ENCODE measurements at places on chromosomes 3 and 15.

GRCh38 chr15:77342807-77343206 is 77.1 kb downstream of the PEAK1 start:
- no peak for DNase-seq

- DNase-seq = no peak
Measured at GRCh38 chr3:75220932-75221331, 443.2 kb upstream of the FRG2C start.

GRCh38 chr15:29913528-29914135 is 91.4 kb upstream of the TJP1 start:
- no peak for DNase-seq

DNA sequence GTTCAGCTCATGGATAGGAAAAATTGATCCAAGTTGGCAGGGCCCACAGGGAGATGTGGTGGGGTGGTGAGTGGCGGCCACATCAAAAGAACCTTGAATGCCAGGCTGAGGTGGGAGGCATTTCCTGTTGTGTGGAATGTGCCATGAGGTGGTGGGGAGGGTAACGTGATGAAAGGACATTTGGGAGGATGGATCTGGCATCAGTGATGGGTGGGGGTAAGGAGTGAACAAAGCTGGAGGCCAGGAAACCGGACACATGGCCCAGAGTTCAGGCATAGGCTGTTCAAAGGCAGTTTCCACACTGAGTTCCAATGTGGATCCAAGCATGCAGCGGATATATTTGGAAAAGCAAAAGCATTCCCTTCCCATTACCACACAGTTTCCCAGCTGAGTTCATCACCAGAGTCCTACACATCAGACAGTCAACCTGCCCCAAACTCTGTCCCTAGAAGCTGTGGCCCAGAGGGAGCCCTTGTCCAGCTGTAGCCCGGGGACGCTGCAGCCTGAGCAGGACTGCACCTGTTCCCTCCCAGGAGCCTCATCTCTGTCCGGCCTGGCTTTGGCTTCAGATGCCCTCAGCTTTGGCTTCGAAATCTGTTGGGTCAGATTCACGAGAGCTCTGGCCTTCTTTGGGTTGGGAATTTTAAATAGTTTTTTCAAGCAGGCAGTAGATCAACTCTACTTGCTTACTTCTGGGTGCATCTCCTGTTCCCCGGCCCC is 37.8 kb upstream of the GOLGA6B start:
- DNase-seq = no peak

GRCh38 chr3:5974630-5975322 is 787.3 kb downstream of the EDEM1 start:
- DNase-seq = no peak

GRCh38 chr15:51754267-51754666 is 2.9 kb downstream of the TMOD2 start:
- DNase-seq = no peak

GRCh38 chr3:16936233-16936632 is 51.5 kb downstream of the PLCL2 start:
- DNase-seq = no peak

DNA sequence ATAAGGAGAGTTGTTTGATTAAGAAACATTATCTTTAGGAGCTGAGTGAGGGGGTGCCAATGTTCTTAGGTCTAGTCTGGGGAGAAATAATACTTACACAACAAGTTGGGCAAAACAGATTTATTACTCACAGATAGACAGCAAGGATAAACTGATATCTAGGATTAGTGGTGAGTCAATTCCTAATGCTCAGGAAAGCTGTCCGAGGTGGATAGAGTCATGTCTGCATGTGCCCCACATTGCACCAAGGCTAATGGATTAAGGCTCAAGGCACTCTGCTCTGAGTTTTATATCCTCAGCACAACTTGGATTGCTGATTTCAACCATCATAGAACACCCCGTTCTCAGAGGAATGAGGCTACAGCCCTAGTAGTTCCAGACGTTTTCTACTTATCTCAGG is 1042.3 kb downstream of the OTOL1 start:
- no peak for DNase-seq

DNA sequence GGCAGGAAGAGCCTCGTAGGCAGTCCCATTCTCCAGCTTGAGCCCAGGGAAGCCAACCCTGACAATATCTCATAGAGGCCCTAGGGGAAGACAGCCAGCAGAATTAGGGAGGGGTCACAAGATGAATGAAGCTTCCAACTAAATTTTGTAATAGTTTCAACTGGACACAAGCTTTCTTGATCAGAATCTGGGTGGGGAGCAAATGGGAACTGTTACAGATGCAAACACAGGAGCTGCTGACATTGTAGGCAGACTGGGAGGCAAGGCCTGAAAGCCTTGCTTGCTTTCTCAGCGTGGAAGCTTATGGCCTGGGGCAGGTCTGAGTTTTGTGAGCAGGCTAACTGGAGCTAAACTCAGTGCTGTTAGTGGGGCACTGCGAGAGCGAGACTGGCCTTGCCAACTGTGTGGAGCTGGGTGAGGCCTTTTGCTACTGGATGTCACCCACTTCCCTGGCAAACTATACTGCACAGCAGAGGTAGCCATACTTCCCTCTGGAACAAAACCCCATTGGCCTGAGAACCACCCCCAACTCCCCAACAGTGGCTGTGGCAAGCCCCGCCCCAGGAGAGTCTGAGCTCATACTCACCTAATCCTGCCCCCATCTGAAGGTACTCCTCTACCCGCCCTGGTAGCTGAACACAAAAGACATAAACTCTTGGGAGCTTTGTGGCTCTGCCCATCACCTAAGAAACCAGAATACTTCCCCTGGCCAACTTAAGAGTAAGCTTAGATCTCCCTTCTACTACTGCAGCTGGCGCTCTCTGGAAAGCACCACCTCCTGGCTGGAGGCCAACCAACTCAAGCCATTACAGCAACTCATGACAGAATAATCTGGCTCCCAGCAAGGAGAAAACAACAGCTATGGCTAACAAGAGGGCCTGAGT is 42.9 kb downstream of the CFAP20DC start:
- DNase-seq = no peak

DNA sequence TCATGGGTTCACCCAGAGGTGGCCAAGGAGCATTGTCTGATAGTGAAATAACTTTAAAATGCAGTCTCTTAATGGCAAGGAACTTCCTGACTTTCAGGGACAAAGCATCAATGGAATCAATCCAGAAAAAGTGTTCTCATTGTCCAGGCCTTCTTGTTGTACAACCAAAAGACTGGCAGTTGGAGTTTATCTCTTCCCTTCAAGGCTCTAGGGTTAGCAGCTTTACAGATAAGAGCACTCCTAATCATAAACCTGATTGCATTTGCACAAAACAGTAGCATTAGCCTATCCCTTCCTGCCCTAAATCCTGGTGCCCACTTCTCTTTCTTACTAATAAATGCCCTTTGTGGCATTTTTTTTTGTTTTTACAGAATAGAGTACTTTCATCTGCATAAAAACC is 43.3 kb upstream of the VIPR1 start:
- DNase-seq = no peak

GRCh38 chr3:119085070-119085439 is 50.4 kb upstream of the IGSF11 start:
- no peak for DNase-seq

DNA sequence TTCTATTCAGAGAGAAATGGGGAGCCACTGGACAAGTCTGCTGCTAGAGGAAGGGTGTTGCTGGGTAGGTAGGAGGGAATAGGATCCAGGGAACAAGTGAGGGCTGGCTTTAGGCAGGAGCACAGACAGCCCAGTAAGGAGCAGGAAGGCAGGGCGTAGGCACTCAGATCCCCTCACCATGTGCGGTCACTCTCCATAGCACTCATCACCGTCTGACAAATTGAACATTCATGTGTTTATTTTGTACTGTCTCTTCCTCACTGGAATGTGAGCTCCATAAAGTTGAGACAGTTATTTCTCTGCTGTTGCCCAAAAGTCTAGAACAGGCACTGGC is 24.2 kb upstream of the LRRC34 start:
- DNase-seq = no peak

DNA sequence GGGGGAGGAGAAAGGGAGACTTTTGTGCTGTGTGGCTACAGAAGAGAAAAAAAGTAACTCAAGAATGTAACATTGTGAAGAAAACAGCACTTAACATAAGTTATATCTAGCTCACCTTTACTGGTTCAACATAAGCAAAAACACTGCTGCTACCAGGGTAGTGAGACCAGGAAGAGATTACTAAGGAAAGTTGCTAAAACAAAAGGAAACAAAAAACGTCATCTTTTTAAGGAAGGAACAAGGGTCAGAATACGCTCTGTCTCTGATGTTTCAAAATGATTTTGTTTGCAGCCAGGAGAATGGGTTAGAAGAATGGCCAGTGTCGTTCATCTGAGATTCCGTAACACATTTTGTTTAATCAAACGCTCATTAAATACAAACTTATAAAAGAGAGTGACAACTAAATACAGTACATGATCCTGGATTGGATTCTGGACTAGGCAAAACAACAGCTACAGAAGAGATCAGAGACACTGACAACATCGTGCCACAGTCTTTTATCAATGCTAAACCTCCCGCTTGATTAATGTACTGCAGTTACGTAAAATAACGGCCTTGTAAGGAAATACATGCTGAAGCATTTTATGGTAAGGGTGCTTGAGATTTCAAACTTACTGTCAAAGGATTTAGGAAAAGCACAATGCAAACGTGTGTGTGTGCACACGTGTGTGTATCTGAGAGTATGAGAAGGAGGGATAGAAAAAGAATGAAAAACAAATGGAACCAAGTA is 67.7 kb downstream of the FOXP1 start:
- no peak for DNase-seq

- no peak for DNase-seq
Measured at GRCh38 chr15:88617031-88617722, 4.0 kb upstream of the AEN start.

GRCh38 chr15:55786341-55786740 is 43.4 kb upstream of the PRTG start:
- no peak for DNase-seq

DNA sequence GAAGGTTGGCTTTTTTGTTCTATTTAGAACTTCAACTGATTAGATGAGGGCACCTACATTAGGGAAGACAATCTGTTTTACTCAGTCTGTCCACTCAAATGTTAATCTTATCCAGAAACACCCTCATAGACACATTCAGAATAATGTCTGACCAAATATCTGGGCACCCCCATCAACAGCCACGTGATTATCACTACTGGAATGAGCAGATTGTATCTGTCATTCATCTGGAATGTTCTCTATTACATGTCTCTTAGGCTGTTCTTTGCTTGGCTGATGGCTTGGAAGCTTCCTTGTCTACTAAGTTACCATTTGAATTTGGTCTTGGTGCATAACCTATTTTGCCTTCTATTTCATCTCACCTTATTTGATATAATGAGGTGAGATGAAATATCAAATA is 15.7 kb upstream of the LRRC58 start:
- no peak for DNase-seq

DNA sequence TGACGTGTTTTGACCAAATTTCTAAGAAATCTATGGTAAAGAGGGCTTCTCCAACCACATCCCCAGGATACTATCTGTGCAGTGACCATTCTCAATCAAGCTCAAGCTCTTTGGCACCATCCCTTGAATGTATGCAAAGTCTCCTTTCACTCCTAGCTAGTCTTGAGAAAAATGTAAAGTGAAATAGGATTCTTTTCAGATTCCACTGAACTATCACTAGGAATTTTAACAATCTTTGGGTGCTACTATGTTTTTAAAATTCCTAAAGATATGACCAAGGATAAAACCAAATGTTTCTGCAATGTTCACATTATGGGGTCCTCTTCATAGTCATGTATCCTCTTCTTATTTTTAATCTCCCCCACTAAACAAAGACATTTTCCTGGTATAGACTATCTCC is 107.8 kb downstream of the TMCO5A start:
- no peak for DNase-seq

- DNase-seq = no peak
Measured at GRCh38 chr3:119257654-119258410, 17.2 kb upstream of the B4GALT4 start.

- no peak for DNase-seq
Measured at GRCh38 chr15:67997996-67998395, 56.1 kb upstream of the PIAS1 start.

GRCh38 chr15:84750583-84751092 is 2.2 kb downstream of the ZNF592 start:
- no peak for DNase-seq

DNA sequence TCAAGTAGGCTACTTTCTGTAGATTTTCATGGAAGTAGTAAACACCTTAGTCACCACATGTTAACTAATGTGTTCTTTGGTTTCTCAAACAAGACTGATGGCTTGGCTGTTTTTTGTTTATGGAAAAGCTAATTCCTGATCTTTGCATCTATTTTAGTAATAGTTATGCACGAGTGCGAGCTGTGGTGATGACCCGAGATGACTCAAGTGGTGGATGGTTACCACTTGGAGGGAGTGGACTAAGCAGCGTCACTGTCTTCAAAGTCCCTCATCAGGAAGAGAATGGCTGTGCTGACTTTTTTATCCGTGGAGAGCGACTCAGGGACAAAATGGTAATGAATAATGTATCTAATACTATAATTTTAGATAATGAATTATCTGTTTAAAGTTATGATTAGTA is 46.6 kb downstream of the SPRED1 start:
- DNase-seq = no peak

DNA sequence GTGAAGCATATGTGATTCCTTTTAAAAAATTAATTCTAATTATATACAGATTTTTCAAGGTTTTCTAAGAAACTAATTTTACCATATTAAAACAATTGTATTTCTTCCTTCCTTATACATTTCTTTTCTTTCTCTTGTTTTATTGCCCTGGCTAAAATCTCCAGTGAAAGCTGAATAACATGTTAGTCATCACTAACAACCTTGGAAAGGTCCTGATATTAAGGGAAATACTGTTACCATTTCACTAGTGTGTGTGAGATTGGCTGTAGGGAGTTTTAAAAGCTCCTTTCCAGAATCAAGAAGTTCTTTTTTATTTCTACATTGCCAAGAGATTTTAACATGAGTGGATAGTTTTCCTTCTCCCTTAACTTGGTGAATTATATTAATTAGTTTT is 229.7 kb upstream of the EIF1B start:
- DNase-seq = no peak

- peak; percentile 68 for DNase-seq
Measured at GRCh38 chr3:128787256-128788253, 61.6 kb downstream of the RAB7A start.

DNA sequence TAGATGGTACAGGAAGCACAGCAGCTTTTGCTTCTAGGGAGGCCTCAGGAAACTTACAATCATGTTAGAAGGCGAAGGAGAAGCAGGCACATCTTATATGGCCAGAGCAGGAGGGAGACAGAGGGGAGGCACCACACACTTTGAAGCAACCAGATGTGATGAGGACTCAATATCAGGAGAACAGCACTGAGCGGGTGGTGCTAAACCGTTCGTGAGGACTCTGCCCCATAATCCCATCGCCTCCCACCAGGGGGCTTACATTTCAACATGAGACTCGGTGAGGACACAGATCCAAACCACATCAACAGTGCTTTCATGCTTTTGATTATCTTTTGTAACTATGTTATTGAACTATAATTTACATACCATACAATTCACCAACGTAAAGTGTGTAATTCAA is 7.6 kb upstream of the TMEM44 start:
- DNase-seq = peak; percentile 25

- no peak for DNase-seq
Measured at GRCh38 chr15:91435113-91435512, 335.1 kb downstream of the SV2B start.

- no peak for DNase-seq
Measured at GRCh38 chr3:149810846-149811245, 2.2 kb upstream of the RNF13 start.

GRCh38 chr3:107387555-107387954 is 10.3 kb downstream of the CCDC54 start:
- no peak for DNase-seq

Data from stimulated activated naive CD8-positive, alpha-beta T cell treated with anti-CD3 and anti-CD28 coated beads, Interleukin-15, amount 100 ng/mL, for 72 hours (primary cell).